Brain microvascular endothelial cell (primary cell): ENCODE measurements at places on chromosomes 3 and 15.

DNA sequence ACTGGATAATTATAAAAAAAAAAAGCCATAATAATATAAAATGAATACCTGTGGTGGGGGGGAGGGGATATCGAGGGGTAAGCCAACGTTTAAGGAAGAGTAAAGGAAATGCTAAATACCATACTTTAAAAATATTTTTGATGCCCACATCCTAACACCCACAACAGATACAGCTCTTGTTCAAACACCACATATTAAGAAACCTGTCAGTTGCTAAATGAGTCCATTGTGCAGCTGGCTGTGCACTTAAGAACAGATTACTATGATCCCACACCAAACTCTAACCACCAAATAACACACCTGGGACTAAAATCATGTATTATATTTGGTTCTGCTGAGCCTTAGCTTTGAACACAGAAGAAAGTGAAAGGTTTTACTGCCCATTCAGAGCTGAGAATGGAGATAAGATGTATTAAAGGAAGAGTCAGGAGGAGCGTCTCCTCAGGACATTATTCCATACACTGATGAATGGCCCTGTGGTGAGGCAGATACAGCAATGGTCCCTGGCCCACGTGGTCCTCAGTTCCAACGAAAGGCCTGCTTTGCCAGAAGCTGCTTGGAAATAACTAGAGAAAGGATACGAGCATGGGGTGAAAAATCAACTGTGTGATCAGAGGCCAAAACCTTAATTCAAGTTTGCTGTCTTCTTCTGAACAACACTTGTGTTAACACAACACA, 515.4 kb downstream of the FOXP1 start:
- no peak for DNase-seq

GRCh38 chr3:11464356-11464755, 179.4 kb downstream of the VGLL4 start:
- no peak for DNase-seq

GRCh38 chr15:29034593-29035335, 149.0 kb downstream of the APBA2 start:
- DNase-seq: no peak

DNA sequence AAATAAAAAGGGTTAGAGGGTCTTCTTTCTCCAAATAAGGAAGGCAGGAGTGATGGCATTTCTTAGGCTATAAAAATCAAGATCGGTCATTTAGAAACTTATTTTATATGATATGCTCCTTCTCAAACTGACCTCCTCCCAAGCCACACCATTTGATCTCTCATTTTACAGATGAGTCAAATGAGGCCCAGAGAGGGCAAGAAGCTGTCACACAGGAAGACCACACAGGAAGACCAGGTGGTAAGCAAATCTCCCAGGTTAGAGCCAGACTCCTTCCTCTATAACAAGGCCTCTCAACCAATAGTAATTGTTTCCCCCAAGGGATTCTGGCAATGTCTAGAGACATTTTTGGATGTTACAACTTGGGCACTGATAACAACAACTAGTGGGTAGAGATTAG, 13.8 kb downstream of the TLE3 start:
- DNase-seq: no peak

DNA sequence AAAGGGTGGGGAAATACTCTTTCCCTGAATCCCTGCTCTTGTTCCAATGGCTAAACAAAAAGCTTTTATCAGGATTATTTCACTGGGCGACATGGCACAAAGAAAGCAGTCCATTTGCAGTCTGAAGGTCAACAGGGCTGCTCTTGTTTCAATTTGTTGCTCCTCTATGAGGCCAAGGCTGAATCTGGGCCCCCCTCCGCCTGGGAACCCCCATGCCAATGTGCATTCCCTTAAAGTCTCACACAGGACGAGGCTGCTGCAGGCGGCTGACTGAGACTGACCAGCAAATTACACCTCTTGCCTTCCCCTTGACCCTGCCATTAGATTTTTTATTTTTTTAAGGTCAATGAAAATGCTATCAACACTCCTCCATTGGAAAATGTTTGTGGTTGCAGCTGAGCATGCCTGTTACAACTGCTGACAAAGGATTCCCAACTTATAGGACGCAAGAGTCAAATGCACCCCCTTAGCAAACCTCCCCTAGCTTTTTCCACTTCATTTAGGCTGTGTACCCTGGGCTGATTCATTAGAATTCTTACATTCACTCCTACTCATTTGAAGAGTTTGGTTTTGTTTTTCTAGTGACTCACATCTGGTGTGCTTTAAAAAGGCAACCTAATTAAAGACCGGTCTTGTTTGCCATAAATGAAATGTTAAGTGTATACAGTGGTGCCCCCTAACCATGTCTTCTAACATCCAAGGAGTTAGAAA, 60.8 kb upstream of the ARHGEF3 start:
- peak; percentile 55 for DNase-seq

- no peak for DNase-seq
Measured at GRCh38 chr3:167870759-167871158, 135.2 kb downstream of the SERPINI1 start.

DNA sequence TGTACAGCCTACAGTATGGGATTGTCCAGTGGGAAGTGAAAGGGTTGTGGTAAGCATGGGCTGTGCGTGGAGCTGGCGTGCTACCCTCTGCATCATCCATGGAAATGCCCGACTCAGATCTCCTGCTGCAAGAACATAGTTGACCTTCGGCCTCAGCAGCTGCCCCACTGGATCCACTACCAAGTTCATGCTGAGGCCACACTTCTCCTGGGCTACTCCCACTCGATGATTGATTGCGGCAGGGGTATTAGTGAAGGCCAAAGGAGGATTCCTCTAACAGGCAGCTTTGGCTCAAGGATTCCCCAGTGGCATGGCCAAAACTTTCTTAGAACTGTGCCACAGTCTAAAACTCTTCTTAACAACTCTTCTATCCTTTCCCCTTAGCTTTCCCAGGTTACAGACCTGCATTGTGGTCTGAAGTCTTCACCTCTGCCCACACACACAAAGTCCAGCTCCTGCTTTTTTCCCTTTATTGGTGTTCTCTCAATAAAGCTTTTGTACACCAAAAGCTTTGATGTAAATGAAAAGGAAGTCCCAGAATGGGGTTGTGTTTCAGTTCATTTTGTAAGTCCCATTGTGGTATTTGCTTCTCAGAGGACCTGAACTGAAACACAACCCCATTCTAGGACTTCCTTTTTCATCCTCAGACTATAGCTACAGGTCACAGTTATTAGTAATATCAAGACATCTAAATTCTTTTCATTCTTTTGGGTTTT, 4.9 kb upstream of the TBC1D5 start:
- no peak for DNase-seq

DNA sequence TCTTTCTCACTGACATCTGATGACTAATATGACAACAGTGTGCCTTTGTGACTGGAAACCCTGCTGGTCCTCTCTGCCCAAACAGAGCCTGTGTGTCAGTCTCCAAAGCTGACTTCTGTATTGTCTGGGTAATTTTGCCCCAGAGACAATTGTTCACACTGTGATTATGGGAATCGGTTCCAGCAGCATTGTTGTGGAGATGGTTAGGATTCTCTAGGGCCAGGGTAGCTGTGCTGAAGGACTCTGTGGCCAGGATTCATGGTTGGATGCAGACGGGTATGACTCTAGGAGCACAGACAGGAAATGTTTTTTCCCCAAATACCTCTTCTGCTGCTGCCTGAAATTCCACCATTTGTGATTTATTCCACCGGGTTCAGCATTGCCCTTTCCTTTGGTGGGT, 57.5 kb upstream of the ITGA11 start:
- no peak for DNase-seq

DNA sequence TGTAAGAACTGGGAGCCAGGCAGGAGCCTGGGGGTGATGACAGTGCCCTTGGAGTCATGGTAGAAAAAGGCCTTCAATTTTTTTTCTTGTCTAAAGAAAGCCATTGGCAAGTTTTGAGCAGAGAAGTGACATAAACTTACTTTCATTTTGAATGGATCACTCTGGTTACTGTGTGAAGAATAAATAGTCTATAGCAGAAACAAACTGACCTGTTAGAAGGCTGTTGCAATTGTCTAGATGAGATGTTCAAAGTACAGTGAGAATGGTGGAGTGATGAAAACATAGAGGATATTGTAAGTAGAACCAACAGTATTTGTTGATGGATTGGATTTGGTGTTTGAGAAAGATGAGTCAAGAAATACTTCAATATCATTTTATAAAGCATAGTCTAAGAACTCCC, 439.9 kb downstream of the TBL1XR1 start:
- no peak for DNase-seq

- DNase-seq: no peak
Measured at GRCh38 chr3:127234778-127235177, 41.8 kb downstream of the PRR23E start.
